Body of pancreas (tissue), 4 donors: ENCODE measurements at places on chromosomes 5 and 9. TPM values are rescaled to one million over a fixed set of nuclear protein-coding genes. Genes with fewer than 3 reads are reported as not detected.

DNA sequence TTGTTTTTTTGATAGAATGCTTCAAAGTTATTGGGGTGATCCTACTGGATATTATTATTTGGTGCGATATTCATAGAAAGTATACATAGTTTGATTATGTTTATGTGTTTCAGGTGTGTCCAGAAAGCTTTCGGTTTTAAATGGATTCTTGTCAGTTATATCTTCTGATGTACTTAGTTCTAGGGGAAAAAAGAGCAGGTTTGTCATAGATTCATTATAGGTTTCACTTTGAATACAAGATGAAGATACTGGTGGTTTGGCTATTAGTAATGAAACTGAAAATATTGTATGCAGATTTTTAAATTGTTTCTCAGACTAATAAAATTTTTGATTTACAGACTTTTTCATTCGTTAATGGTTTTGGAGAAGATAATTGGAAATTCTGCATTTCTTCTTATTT, 98.9 kb downstream of the MAN2A1 start:
- DNase-seq: no peak

- DNase-seq: no peak
These were observed 266.6 kb upstream of the GAS1 start for GRCh38 chr9:87213948-87214347.

GRCh38 chr9:32069169-32069813, 315.2 kb upstream of the ACO1 start:
- DNase-seq: no peak

CTNND2 gene
- total RNA-seq: 82.4 TPM

- no peak for DNase-seq
These were observed 237.8 kb downstream of the SEC61B start for GRCh38 chr9:99459919-99460318.

- no peak for DNase-seq
These were observed 588.7 kb upstream of the CDH6 start for GRCh38 chr5:30604648-30605262.

GRCh38 chr5:1334831-1335539, 9.9 kb downstream of the CLPTM1L start:
- no peak for DNase-seq

GRCh38 chr5:120083851-120084542, 380.1 kb upstream of the PRR16 start:
- DNase-seq: no peak

REEP2 gene
- 11.2 TPM for total RNA-seq

- no peak for DNase-seq
These were observed 74.8 kb downstream of the SLF1 start for GRCh38 chr5:94693043-94693822.
